ENCODE measurements at places on chromosomes 11 and 22. TPM values are rescaled to one million over a fixed set of nuclear protein-coding genes. Genes with fewer than 3 reads are reported as not detected.

DNA sequence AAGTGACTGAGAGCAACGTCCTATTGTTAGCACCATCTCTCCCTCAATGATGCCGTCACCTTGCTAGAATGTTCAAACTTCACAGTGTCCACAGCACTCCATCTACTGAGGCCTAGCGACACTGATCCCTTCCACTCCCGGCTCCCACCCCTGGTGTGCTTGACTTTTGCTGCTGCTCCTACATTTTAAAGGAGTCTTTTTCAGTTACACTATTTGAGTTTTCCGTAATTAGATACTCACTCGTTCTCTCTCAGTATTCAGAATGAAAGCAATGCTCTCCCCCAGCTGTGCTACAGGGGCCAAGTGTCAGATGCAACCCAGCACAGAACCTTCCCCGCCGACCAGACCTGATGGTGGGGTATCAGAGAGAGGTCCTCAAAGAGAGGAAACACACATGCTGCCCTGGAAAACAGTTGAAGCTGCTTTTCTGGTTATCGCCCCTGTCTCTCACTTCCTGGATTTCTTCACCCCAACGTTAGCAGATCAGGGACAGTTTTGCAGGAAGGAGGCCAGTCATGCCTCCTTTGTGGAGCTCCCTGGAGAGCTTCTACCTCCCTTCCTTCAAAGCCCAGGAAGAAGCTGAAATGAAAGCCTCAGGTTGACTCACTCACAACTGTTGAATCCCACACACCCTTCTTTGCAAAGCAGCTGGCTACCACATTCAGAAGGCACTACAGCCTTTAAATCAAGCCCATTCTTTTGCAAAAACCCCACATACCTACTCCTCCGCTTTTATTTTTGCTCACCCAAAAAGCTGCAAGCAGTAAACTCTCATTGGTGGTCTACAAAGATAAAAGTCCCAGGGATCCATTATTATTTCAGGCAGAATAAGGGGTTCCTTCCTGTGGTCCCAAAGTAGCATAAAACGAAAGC, 23.5 kb downstream of the LARGE1 start:
- H3K4me3 ChIP-seq = no peak overlapping the region
- H3K4me1 ChIP-seq = no peaks in the 10 kb centered on the region
- H3K27me3 ChIP-seq = no peaks in the 10 kb centered on the region
- H3K27ac ChIP-seq = no peak overlapping the region
- DNase-seq = no peak

- H3K36me3 ChIP-seq = no peaks in the 10 kb centered on the region
- peak within 1 kb of the TSS; percentile 52 for H3K4me3 ChIP-seq
- no peak within 1 kb of the TSS for H3K27ac ChIP-seq
- peaks cover 44% of the 10 kb centered on the region for H3K27me3 ChIP-seq
These were observed at the start of gene KREMEN1 for GRCh38 chr22:29072979-29073617. Gene KREMEN1 (plus strand): TSS chr22:29073035. CDS start chr22:29073131, 96 bp downstream.

DNA sequence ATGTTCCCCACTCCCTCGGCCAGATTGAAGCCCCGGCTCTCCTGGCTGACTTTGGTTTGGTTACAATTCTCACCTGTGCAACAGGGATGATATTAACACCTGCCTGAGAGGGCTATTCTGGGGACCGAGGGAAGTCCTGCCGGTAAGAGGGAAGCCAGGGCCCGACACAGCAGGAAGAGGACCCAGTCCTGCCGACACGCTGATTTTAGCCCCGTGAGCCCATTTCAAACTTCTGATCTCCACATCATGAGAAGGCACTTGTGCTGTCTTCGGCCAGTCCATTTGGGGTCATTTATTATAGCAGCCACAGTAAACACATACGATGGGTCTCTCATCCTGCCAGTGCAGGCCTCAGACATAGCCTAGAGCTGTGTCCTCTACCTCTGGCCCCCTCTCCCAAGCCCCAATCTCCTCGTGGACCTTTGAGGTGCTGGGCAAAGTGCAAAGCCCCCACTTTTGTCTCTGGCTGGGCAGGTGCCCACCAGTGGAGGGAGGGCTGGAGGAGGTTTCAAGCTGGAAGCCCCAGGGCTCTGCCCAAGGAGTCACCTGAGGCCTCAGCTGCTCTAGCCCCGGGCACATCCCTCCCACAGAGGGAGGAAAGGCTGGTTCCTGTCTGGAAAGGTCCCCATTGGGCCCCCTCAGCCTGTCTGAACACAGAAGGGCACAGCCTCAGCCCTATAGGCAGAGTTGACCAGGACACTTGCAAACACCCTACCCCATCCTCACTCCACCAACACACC, 59.1 kb upstream of the FGF3 start:
- no peak for DNase-seq
- no peak overlapping the region for H3K4me3 ChIP-seq
- no peaks in the 10 kb centered on the region for H3K4me1 ChIP-seq
- no peaks in the 10 kb centered on the region for H3K36me3 ChIP-seq

The SHANK2 gene
- not detected for total RNA-seq

The RTN4R gene
- 2.6 TPM for total RNA-seq

The PATE3 gene
- not detected for total RNA-seq
